ENCODE measurements at places on chromosomes 2 and 18. TPM values are rescaled to one million over a fixed set of nuclear protein-coding genes. Genes with fewer than 3 reads are reported as not detected.
A peak's percentile ranks its signal among the peaks of the same experiment; 100 is the strongest.

DNA sequence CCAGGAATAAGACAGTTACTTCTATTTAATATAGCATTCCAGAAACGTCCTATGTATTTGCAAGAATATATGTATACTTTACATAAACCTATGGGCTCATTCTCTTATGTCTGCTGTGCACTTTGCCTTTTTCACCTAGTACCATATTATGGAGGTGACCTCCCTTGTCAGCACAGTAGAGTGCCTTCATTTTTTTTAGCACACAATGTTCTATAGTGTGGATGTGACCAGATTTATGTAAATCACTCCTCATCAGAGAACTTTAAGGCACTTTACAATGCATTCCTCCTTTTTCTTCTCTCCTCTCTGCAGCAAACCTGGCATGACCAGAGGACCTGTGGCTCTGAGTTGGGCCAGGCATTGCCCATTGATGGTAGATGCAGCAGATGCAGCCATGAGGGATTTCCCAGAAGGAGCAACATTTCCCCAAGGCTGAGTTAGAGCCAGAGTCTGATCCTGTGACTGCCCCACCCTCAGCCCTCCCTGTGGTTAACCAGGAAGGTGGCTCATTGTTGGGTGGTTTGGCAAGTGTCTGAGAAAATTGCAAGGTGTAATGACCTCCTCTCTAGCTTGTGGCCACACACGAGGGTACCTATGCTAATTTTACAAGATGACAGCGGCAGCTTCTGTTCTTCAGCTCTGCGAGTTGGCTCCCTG lies 76.5 kb upstream of the DLX2 start:
- H3K4me1 ChIP-seq: peaks cover 12% of the 10 kb centered on the region
- no peak for DNase-seq
- no peaks in the 10 kb centered on the region for H3K36me3 ChIP-seq
- peaks cover 2% of the 10 kb centered on the region for H3K27me3 ChIP-seq

PSD4 gene
- total RNA-seq: 278 TPM

CNDP1 gene
- total RNA-seq: not detected

- H3K36me3 ChIP-seq: no peaks in the 10 kb centered on the region
- DNase-seq: no peak
- peaks cover 19% of the 10 kb centered on the region for H3K27me3 ChIP-seq
- no peak overlapping the region for H3K4me3 ChIP-seq
Measured at GRCh38 chr2:144548088-144548487, 28.2 kb upstream of the ZEB2 start.

- H3K36me3 ChIP-seq: no peaks in the 10 kb centered on the region
- no peaks in the 10 kb centered on the region for H3K4me1 ChIP-seq
- no peak for DNase-seq
- no peak overlapping the region for H3K27ac ChIP-seq
Measured at GRCh38 chr2:240304746-240305161, 130.7 kb upstream of the GPC1 start.

GRCh38 chr2:124343827-124344498 lies 318.9 kb downstream of the CNTNAP5 start:
- H3K27ac ChIP-seq: no peak overlapping the region
- H3K27me3 ChIP-seq: no peaks in the 10 kb centered on the region
- H3K4me3 ChIP-seq: no peak overlapping the region
- H3K4me1 ChIP-seq: no peaks in the 10 kb centered on the region
- DNase-seq: peak; percentile 13

GRCh38 chr2:181984814-181985631 lies 630 bp upstream of the PPP1R1C start:
- no peaks in the 10 kb centered on the region for H3K36me3 ChIP-seq
- no peak for DNase-seq
- no peaks in the 10 kb centered on the region for H3K4me1 ChIP-seq
- peaks cover 5% of the 10 kb centered on the region for H3K27me3 ChIP-seq
- no peak overlapping the region for H3K4me3 ChIP-seq

- no peak for DNase-seq
- no peak overlapping the region for H3K4me3 ChIP-seq
- peaks cover 18% of the 10 kb centered on the region for H3K4me1 ChIP-seq
- peaks cover 62% of the 10 kb centered on the region for H3K36me3 ChIP-seq
Measured at GRCh38 chr2:200443376-200443775, 66.5 kb downstream of the KCTD18 start.

- H3K27ac ChIP-seq: no peak overlapping the region
- H3K36me3 ChIP-seq: no peaks in the 10 kb centered on the region
- H3K4me3 ChIP-seq: no peak overlapping the region
- H3K27me3 ChIP-seq: peaks cover 14% of the 10 kb centered on the region
- peaks cover 2% of the 10 kb centered on the region for H3K4me1 ChIP-seq
Measured at GRCh38 chr2:174711206-174711605, 53.1 kb downstream of the CHRNA1 start.
